ENCODE measurements at places on chromosomes 12 and 14.

- DNase-seq, result no peak
Measured at GRCh38 chr12:51326698-51327439, 2.9 kb upstream of the BIN2 start.

DNA sequence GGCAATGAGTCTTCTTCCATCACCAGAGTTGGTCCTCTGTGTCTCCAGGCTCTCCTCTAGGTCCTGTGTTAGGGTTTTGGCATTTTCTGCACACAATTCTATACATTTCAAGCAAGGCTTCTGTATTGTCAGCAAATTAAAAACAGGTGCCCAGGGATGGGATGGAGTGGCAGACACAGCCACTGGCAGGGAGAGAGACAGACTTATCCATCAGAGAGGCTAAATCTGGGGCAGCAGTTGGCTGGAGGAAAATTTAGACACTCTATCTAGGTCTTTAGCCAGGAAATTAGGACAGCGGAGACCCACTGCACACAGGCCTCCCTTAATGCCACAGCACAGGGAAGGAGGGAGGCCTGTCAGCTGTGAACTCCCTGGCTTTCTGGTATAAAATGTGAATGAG lies 20.2 kb downstream of the PLEKHD1 start:
- no peak for DNase-seq

- DNase-seq, result peak; percentile 79
Measured at GRCh38 chr12:66107451-66107915, 23.1 kb downstream of the LLPH start.

- no peak for DNase-seq
Measured at GRCh38 chr14:39370415-39370814, 61.8 kb downstream of the FBXO33 start.

DNA sequence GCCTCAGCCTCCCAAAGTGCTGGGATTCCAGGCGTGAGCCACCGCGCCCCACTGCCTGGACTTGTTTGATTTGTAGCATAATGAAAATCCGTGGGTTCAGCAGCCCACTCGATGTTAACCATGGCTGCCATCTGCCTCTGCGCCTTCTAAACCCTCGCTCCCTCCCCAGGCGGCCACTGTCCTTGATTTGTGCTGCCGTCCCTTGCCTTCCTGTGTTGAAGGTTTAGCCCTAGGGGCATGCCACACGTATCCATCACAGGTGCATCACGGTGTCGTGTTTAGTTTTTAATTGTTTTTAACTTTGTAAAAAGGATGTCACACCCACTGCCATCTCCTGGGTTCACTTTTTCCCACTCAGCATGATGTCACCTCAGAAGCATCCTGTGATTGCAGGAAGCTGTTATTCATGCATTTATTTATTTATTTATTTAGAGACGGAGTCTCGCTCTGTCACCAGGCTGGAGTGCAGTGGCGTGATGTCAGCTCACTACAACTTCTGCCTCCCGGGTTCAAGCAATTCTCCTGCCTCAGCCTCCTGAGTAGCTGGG lies 24.5 kb upstream of the ULK1 start:
- DNase-seq, result no peak

- no peak for DNase-seq
Measured at GRCh38 chr12:108930155-108930554, 50.3 kb downstream of the DAO start.

GRCh38 chr14:104288272-104288671 lies 149.9 kb downstream of the KIF26A start:
- DNase-seq, result no peak

DNA sequence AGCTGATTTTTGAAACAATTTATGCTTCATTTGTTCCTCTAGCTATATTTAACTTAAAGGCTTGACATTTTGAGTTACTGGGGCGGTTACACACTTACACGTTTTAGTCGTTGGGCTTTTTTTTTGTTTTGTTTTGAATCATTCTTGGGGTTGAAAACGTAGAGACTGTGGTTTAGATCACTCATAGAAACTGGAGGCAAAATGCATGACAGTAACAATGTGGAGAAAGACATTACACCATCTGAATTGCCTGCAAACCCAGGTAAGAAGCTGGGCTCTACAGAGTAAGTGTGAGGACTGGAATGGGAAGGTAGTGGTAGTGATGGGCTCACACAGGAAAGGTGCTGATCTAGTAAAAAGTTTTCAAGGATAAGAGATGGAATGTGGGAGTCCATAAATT lies at the start of gene CLEC2D:
Gene CLEC2D, plus strand, starts transcription at position 180 of the 400 bp plus-strand sequence. Its CDS starts 22 bp downstream, at position 202.
- DNase-seq, result no peak

DNA sequence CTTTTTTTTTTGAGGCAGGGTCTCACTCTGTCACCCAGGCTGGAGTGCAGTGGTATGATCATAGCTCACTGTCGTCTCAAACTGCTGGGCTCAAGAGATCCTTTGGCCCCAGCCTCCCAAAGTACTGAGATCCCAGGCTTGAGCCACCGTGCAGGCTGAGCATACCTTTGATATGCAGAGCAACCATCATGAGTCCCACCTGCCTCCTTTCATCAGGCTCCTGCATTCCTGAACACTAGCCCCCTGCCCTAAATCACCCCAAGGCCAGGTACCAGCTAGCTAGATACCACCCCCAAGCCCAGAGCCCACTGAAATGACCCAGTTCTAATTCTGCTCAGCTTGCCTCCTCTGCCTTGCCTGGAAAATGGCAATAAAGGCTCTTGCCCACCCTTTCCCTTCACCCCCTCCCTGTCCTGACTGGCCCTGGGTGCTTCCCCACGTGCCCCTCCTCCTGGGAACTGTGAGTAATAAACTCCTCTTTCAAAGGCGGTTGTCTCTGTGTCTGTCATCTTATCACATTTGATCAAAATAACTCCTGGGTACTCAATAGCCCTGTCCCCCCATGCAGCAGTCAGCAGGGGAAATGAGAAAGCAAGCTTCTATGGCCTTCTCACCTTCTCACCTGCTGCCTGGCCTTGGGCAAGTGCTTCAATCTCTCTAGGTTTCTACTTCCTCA lies 6.4 kb upstream of the BRF1 start:
- DNase-seq, result no peak

- no peak for DNase-seq
Measured at GRCh38 chr12:42208574-42208973, 29.5 kb downstream of the YAF2 start.

GRCh38 chr12:3075315-3075714 lies 1.9 kb upstream of the TSPAN9 start:
- no peak for DNase-seq

- no peak for DNase-seq
Measured at GRCh38 chr12:1065629-1066028, 74.6 kb downstream of the ERC1 start.

- peak; percentile 33 for DNase-seq
Measured at GRCh38 chr12:7142056-7142644, 12.0 kb downstream of the CLSTN3 start.

- DNase-seq, result peak; percentile 4
Measured at GRCh38 chr12:123895451-123895850, 77.2 kb downstream of the CCDC92 start.

DNA sequence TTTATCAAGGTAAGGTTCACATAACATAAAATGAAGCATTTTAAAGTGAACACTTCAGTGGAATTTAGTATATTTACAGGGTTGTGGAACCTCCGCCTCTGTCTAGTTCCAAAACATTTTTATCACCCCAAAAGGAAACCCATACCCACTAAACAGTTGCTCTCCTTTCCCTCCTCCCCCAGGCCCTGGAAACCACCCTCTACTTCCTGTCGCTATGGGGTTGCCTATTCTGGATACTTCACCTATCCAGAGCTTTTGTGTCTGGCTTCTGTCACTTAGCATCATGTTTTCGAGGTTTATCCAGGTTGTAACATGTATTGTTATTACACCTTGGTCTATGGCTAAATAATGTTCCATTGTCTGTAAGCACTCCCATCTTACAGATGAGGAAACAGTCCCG lies 27.7 kb upstream of the ZFP36L1 start:
- DNase-seq, result no peak

All from NCI-H2081 (cell line).